EL (cell line): ENCODE measurements at places on chromosomes 6 and 20.

GRCh38 chr20:20414640-20415220 is 46.8 kb downstream of the INSM1 start:
- no peak for DNase-seq

DNA sequence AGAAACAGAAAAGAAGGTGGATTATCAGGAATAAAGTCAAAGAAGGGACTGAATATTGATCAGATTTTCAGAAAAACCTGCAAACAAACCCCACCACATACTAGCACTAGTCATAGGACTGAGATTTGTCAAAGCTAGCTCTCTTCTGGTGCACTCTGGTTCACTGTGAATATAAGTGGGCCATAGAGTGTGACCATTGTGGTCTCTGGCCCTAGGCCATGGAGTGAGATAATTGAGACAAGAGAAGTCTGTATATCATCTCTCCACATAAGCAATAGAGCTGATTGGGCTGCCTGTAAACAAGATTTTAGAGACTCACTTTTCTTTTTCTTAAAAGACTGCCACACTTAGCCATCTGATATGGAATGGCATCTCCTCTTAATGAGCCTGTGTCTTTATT is 247.2 kb downstream of the LAMA2 start:
- DNase-seq, result no peak

- no peak for DNase-seq
These were observed 7.7 kb downstream of the HBS1L start for GRCh38 chr6:135046912-135047311.

- DNase-seq, result no peak
These were observed 194.2 kb upstream of the FOXQ1 start for GRCh38 chr6:1117530-1118286.

GRCh38 chr6:99241905-99242534 is 107.5 kb downstream of the FAXC start:
- DNase-seq, result peak; percentile 17

DNA sequence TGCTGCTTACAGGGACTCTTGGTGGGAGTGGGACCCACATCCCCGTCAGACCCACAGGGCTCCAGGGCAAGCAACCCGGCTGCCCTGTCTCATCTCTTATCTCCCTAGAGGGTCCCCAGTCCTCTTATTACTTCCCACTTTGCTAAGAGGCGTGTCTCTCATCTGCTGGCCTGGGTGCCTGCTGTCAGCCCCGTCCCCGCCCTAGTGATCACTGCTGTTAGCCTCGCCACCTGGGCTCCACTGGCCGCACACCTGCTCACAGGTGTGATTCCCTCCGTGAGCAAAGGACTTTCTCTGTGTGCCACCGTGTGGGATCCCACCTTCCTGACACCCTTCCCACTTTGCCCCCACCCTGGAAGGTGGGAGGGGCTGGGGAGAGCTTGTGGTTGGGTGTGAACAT is 57.6 kb downstream of the TCP11 start:
- no peak for DNase-seq

DNA sequence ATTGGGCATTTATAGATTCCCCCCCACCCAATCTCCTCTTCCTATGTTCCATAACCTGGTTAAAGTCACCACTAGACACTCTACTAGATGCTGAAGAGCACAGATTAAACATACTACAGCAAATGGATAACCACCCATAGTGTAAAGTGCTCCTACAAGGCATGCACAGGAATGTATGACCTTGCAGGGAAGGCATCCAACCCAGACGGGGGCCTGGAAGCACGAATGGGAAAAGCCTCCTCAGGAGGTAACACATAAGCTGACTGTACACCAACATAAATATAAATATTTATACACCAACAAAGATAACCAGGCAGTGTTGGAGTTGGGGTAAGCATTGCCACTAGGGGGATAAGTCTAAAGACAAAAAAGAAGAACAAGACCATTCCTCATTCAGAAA is 691.7 kb downstream of the GRIK2 start:
- no peak for DNase-seq

DNA sequence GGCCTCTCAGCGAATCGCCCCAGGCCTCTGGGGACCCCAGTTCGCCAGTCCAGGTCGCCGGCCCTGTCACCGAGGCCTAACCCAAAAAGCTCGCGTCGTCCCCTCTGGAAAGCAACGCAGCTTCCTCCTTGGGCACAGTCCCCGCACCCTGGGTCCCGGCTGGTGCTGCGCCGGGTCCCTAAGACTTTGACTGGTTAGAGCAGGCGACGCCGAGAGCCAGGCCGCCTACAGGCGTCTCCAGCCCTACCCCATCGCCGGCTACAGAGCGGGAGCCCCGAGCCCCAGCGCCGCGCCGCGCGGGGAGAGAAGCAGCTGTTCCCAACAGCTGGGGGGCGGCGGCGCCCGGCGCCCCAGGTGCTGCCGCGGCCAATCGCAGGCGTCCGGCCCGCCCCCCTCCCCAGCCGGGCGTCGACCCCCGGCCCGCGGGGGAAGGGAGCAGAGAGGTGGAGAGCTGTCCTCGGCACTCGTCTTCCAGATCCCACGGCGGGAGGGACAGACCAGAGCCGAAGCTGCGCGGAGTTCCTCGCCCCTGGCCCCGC is 540 bp upstream of the RBM24 start:
- DNase-seq, result peak; percentile 71
